ENCODE measurements at places on chromosomes 12 and 14.

GRCh38 chr14:93056840-93057585, 58.7 kb downstream of the ITPK1 start:
- DNase-seq: no peak

GRCh38 chr14:61188978-61189808, 91.9 kb downstream of the TMEM30B start:
- DNase-seq: no peak

DNA sequence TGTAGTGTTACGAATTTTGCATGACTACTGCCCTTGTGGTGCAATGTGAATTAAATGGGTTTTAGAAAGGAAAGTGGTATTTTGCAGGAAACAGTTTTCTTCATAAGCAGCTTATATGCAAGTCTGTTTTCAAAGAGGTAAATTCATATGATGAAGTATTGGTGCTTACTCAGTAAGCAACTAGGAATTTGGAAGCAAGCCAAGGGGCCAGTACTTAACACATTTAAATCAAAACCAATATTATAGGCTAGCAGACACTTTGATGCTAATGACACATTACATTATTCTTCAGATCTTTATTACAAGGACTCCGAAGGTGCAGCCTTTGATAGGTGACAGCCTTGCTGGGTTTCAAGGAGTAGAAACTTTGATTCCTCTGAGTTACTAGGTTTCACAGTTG, 23.1 kb downstream of the MGAT4C start:
- DNase-seq: no peak

DNA sequence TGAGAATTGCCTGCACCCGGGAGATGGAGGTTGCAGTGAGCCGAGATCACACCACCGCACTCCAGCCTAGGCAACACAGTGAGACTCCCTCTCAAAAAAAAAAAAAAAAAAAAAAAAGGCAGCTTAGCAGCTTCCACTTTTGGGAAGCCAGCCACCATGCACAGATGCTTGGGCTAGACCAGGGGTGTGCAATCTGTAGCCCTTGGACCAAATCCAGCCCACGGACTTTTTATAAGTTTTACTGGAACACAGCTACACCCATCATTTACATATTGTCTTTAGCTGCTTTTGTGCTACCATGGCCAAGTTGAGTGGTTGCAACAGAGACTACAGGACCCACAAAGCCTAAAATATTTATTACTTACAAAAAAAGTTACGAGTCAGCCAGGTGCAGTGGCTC, 6.7 kb downstream of the CIT start:
- DNase-seq: no peak

DNA sequence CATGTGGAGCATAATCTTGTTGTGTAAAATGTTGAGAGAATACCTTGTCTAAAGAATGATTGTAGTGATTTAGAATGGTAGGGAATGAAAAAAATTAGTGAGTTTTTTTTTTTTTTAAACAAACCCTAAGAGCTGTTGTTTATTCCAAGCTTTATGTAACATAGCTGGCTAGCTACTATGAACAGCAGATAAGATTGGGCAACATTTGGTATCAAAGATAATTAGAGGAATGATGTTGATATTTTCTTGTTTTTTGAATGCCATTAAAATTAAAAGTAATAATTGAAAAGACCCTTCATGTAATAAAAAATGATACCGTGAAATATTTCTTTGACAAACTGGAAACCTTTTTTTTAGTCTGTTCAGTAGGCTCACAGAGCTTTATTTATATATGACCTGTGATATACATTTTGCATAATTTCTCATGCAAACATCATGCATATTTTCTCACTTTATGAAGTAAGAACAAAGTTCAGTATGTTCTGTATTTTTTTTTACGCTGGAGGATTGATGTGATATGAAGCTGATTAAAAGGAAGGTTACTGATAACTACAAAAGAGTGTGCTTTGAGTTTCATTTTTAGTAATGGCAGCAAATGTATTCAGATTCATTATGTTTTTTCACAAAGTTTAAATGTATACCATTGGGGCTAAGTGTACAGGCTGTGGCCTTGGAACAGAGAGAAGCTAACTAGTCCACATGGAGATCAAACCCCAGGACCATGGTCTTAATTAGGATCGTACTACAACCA, 8.1 kb downstream of the CPSF6 start:
- no peak for DNase-seq

GRCh38 chr14:88043529-88044443, 38.9 kb downstream of the GPR65 start:
- DNase-seq: no peak

DNA sequence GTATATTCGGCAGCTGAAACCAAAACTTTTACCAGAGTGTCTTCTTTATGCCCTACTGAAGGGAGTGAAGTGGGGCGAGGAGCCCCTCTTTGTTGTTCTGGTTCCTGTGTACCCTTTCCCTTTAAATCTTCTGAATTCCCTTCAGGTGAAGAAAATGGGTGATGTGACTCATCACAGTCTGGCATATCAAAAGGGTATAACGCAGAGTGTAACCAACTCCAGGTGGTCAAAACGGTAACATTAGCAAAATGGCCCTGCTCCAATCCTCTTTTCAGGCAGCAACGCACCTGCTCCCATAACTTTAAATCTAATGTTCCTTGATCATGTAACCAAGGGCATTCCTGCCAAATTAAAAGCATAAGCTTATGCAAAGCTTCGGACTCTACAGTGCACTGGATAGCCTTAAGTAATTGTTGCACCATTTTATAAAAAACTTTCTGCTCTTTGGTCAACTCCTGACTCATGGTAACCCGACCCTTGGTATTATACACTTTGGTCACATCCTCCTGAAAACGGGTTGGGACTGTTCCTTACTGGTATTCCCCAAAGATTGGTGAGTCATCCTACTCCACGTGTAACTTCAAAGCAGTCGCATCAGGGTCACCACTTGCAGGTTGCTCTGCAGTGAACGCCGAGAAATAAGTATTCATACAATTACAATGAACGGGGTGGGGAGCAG, 83.1 kb downstream of the KCNMB4 start:
- DNase-seq: no peak

- DNase-seq: no peak
Measured at GRCh38 chr12:9049520-9050133, 60.3 kb downstream of the KLRG1 start.

All from activated T-helper 9 cell treated with anti-CD3 and anti-CD28 coated beads, Interleukin-2, amount 50 U/mL, for 16 hours (primary cell).